T47D (cell line): ENCODE measurements at places on chromosomes 4 and X.

GRCh38 chr4:83121246-83121645 is 6.7 kb upstream of the PLAC8 start:
- no peak for DNase-seq

DNA sequence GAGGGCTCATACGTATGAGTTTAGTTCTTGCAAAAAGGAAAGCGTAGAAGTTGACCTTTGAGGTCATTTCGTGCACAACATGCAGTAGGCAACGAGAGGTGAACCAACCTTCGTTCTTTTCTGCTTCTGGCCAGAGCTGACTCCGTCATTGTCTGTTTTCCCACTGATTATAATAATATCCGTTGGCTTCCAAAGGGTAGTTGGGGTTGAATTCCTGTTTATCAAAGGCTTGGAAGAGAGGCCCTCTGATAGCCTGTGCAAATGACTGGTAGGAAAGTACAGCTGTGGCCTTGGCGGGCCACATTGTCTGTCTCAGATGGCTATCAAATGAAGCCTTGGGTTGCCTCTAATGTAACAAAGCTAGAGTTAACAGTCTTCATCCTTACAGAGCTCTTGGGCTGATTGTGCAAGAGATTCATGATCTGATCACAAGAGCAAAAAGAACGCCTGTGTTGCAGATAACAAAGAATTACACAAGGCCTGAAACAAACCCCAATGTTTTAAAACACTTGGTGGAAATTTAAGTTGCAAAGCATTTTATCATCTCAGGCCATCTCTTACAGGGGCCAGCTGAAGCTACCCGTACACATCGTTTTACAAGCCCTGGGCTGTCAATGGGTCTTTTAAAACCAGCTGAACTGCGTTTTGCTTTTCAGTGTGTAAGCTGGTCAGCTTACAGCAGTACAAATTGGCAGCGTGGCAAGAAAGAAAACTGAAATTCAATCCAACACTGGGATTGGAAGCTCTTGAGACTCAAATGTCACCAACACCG is 46.1 kb upstream of the FAM9C start:
- no peak for DNase-seq

DNA sequence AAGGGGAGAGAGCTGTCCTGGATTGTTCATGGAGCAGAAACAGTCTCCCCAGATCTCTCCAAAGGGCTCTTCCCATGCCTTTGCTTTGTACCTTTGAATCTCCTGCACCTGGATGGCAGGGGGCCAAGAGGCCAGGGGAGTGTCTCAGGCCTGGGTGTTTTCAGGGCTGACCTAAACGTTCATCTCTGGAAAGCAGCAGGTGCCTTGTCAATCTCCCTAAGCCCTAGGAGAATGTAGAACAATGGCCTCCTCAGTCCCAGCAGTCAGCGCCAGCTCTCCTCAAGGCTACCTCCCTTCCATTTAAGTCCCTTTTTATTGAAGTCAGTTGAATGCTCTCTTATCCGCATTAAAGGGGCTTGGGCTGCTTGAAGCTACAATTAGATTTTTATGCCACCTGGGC is 31.2 kb upstream of the NSUN7 start:
- no peak for DNase-seq

- DNase-seq, result no peak
Observed at GRCh38 chrX:120305531-120306141, 5.6 kb downstream of the TMEM255A start.

GRCh38 chrX:72027024-72027913 is 104.4 kb downstream of the RTL5 start:
- no peak for DNase-seq

DNA sequence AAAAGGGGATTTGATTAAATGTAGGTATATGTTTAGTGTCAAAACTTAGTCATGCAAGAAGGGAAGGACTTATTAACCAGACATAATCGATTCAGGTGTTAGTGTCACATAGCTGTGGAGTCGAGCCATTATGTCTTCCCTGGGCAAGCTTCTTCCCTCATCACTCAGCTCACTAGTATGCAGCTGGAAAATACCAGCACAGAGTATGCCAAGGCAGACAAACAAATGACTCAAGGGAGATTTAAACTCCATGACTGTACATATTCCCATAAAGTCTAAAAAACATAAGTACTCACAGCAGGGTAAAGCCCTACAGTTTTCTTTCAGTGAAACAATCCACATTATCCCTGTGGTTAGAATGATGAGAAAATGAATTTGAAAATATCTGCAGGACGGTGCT is 304.5 kb downstream of the CBLL2 start:
- no peak for DNase-seq

DNA sequence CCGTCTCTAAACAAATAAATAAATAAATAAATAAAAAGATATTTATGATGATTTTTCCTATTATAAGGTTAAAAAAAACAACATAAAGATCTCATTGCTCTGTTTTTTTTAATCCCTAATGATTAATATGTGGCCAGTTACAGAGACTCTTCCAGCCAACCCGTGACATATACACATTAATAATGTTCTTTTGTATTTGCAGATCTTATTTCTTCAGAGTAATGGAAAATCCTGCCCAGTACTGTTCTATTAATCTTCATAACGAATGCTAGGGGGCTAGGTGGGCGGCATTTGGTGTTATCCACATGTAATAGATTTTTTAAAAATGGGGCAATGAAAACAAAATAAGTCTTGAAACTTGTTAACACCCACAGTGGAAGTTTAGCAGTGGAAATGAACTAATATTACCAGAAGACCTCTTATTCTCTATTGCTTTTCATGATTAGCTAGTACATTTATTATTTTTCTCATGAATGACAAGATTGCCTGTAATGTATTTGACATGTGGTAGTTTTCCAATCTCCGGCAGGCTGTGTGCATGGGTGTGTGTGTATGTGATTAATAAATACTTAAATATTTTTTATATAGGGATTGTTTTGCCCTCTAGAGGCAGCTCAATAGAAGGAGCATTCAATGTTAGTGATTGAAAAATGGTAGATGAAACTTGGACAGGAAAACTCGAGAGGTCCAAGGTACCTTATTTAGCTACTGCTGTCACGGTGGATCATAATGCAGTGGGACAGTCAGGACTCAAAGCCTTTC is 457.4 kb downstream of the IL1RAPL1 start:
- DNase-seq, result no peak

GRCh38 chr4:74217365-74217764 is 59.4 kb downstream of the MTHFD2L start:
- no peak for DNase-seq

DNA sequence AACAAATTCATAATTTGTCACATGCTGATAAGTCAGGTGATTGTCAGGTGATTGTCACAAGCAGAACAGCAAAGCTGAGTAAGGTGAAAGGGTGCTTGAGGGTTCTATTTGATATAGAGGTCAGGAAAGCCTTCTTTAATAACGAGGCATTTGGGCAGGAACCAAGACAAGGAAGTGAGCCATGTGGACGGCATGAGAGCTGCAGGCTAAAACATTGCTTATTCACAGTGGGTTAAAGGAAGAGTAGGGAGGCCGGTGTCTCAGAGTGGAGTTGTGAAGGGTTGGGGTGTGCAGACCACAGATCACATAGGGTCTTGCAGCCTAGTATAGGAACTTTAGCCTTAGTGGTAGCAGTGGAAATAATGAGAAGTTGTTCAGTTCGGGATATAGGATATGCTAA is 31.3 kb upstream of the CYP2U1 start:
- DNase-seq, result no peak

DNA sequence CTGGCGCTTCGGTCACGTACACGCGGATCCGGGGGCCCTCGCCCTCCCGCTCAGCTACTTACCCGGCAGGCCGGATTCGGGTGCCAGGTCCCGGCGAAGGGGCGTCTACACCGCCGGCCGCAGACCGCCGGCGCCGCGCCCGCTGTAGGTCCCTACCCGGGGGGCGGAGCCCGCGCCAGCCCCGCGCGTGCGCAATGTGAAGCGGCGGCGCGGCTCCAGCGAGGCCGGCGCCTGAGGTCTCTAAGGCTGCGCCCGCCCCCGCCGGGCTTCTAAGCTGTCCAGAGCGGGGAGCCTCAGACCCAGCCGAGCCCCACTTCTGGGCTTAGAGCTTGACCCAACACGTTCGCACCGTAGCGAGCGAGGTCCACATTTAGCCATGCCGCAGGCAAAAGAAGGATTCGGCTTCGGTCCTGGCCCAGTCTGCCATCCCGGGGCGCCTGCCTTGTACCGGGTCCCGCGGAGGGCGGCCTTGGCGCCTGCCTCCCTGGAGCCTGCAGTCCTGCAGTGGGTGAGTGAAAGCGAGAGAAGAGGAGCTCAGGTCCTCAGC is at the start of gene ZNF518B:
Gene ZNF518B, minus strand, starts transcription at position 172 of the 547 bp plus-strand sequence. CDS start 11,098 bp downstream, outside the sequence.
- DNase-seq, result peak; percentile 61

DNA sequence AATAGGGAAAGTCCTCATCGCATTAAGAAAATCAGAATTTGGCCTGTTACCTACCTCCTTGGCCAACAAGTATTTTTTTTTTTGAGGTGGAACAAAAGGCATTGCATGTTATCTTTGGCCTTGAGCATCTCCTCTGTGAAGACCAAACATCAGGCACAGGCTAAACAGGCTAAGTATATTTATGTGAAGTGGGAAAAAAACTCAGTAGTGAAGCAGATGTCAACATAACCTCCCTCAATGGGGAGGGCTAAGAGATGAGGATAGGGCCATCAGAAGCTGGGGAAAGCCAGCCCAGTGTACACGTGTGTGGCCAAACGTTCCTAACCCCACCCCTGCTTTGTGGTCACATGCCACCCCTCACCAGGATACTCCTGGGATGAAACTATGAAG is 102.5 kb downstream of the FNIP2 start:
- DNase-seq, result no peak

DNA sequence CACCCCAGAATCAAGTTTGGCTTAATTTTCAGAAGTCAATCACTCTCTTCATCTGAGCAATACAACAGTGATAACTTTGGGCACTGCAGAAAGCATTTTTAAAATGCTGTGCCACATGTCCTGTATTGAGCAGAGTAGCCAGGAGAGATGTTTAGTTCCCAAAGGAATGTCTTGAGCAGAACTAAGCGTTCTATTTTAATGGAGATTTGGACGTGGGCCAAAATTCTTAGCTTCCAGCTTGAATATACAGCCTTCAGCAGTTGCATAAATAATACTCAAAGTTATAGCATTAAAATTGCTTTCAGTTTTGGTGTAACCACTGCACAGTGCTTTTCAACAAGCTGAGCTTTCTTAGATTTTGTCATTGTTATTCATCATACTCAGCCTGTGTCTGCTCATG is 679.2 kb downstream of the NLGN4X start:
- DNase-seq, result no peak

DNA sequence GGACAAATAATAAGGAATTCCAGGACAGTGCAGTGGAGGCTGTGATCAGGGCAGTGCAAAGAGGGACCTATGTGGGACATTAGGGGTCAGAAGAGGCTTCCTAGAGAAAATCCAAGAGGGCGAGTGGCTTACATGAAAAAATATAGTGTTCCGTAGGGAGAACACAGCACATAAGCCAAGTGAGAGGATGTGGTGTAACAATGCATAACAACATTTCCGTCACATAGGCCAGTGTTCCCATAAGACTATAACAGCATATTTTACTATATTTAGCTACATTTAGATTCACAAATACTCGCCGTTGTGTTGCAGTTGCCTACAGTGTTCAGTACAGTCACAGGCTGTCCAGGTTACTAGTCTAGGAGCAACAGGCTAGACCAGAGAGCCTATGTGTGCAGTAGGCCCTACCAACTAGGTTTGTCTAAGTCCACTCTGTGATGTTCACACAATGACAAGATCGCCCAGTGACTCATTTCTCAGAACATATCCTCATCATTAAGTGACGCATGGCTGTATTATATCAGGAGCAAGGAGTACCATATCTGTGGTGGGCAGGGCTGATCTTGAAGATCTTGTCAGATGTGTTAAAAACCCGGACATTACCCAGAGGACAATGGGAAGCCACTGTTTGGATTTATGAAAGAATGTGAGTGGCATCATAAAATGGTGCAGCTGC is 74.0 kb upstream of the TBL1X start:
- DNase-seq, result no peak

DNA sequence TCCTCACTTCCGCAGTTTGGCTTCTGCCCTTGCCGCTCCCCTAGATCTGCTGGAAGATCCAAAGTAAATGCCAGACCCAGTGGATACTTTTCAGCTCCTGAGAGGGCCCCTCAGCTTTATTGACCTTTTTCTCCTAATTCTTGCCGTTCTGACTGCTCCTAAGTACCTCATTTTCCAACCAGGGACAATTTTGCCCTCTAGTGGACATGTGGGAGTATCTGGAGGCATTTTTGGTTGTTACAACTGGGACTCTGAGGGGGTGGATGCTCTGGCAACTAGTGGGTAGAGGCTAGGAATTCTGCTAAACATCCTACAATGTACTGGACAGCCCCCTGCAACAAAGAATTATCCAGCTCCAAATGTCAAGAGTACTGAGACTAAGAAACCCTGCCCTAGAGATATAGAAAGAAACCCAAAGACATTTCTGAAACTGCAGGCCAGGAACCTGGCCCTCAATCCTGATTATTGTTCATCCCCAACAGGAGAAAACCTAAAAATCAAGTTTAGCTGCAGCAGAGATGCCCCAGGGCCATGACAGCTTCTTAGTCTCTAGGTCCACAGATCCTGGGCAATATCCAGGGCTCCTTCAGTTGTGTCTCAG is 3.4 kb downstream of the TEX13B start:
- peak; percentile 39 for DNase-seq

- DNase-seq, result no peak
Observed at GRCh38 chr4:113827285-113827684, 65.7 kb upstream of the CAMK2D start.

DNA sequence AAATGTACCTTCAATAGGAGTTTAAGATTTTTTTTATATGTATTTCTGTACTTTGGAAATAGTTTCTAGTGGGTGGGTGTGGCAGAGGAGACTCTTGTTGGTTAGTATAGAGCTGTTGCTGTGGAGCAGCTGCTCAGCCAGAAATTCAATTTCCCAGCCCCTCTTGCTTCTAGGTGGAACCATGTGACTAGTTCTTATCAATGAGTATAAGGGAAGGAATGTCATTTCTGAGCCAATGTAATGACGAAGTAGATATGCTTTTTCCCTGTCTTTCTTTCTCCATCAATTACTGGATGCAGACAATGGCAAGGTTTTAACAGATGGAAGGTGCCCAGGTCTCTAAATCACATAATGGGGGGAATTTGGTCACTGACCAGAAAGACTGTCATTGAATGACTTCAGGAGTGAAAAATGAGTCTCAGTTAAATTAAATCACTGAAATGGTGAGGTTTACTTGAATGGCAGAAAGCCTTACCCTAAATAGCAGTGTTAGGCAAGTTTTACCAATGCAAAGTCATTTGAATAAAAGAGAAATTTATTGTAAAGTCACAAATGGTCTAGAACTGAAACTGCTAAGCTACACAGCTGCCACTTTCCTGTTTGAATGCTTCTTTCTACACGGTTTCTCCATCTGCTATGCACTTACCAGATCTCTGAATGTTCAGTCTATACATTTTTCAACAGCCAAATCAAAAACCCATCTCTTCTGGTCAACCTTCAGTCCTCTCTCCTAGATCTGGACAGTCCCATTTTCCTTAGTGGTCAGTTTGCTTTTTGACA is 795.4 kb upstream of the MAGEB2 start:
- DNase-seq, result no peak

- DNase-seq, result no peak
Observed at GRCh38 chrX:118551426-118551825, 55.8 kb downstream of the DOCK11 start.

DNA sequence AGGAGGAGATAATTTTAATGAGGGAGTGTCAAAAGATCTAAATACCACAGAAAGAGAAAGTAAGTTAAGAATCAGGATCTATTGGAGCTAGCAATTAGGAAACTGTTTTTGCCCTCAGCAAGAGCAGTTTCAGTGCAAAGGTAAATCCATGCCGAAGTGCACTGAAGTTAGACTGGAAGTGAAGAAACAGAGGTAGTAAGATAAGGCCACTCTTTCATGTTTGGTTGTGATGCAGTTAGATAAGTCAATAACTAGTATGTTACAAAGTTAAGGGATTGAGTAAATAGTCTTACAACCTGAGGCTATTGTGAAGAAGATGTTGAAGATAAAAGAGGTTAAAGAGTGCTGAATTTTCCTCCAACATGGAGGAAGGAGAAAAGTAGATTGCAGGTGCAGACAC is 46.7 kb upstream of the UCP1 start:
- DNase-seq, result no peak
